ENCODE measurements at places on chromosomes 2 and 18.

GRCh38 chr2:170307555-170308351 is 129.8 kb downstream of the MYO3B start:
- DNase-seq = no peak

GRCh38 chr2:68732036-68732932 is 2.3 kb upstream of the ARHGAP25 start:
- no peak for DNase-seq

- no peak for DNase-seq
Measured at GRCh38 chr2:29562319-29562718, 359.1 kb downstream of the ALK start.

DNA sequence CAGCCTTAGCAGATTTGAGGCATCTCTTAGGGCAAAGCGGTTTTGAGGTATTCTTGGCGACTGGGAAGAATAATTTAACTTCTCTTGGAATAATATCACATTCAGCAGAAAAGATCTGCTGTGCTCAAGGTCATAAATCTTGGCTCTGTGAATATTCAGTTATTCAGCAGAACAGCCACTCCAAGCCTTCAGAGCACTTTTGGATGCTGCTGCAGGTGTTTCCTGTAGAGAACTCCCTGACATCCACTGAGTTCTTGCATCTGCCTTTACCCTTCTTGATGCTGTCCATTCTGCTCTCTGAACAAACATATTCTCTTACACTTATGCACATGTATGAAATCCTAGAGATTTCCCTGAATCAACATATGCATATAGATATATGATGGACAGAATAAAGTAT is 390.3 kb downstream of the NRXN1 start:
- no peak for DNase-seq

DNA sequence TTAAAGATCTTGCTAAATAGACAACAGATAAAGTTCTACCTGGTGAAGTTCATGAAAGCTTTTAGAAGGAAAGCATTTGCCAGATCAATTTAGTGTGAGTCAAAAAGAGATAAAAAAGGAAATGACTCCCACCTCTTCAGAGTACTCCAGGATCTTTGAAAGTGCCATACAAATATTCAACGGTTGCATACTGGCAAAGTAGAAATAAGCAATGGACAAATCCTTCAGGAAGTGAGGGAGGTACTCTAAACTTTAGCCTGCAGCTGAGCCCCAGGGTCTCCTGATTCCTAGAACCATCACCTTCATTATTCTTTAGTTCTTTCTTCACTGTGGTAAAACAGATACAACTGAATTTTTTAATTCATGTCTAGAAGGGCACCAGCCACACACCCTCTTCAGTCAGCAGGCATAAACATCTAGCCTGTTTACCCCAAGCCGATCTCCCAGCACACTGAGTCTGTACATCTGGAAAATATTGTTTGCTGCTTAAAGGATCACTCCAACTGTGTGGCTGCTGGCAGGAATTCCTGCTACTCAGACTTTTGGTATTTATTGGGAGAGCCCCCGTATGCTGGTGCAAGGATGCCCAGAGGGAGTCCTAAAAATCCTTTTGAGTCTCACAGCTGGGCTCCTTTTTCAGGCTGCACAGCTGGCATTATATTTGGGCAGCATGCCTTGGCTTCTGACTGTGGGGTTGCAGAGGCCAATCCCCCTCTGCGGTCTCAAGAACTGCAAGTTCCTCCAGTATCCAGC is 72.3 kb upstream of the SESTD1 start:
- DNase-seq = no peak

GRCh38 chr2:44320832-44321231 is 40.5 kb downstream of the PREPL start:
- no peak for DNase-seq

GRCh38 chr2:182368446-182368845 is 58.4 kb downstream of the PDE1A start:
- no peak for DNase-seq

DNA sequence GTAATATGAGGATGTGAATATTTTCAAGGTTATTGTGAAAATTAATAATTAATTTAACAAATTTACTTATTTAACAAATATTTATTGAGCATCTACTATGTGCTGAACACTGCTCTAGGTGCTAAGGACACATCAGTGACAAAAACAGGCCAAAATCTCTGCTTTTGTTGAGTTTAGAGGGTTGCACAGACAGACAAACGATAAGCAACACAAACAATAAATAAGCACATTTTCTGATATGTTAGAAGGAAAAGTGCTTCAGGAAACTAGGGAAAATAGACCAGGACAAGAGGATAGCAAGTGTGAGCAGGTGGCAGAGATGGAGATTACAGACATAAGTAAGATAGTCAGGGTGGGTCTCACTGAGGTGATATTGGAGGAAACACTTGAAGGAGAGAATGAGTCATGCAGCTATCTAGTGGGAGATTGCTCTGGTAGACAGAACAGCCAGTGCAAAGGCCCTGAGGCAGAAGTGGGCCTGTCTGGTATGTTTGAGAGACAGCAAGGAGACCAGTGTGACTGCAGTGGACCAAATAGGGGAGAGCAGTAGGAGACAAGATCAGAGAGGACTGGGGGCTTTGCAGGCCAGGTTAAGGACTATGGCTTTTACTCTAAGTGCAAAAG is 38.3 kb downstream of the SFXN5 start:
- DNase-seq = no peak

DNA sequence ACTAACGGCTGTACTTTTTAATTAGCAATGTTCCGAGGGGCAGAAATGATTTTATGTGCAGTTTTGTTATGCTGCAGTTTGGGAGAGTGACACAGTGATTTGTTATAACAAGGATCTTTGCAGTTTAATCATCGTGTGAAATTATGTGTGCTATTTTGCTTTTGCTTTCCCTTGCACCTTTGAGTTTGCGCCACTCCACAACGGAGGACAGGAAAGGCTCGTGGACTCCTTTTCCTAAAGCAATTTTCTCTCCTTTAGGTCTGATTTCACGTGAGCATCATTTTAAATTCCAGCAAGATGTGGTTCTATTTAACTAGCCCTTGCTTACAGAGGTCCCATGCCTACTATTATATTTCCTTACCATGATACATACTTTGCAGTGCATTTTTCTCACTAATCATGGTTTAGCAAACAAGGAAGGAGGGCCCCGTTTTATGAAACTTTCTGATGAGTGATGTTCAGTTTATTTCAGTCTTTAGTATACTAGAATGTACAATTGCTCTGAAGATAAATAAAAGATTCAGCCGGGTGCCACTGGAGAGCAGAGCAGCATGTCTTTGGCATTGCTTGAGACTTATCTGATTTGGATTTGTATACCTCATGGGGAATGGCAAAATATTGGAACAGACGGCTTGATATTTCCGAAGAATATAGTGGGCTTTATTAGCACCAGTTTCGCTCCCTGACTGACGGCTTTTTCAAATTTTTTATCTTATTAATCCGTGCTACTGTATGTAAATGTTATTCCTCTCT is 528.2 kb upstream of the FANCL start:
- DNase-seq = no peak

- no peak for DNase-seq
Measured at GRCh38 chr2:171406044-171406443, 27.7 kb downstream of the METTL8 start.

- DNase-seq = no peak
Measured at GRCh38 chr18:60543646-60544045, 171.1 kb upstream of the MC4R start.

GRCh38 chr18:50877545-50878265 is 1.2 kb upstream of the ME2 start:
- DNase-seq = no peak

GRCh38 chr18:51171223-51171622 is 26.3 kb downstream of the MEX3C start:
- DNase-seq = no peak

- DNase-seq = no peak
Measured at GRCh38 chr18:26792661-26793060, 72.8 kb downstream of the AQP4 start.

- no peak for DNase-seq
Measured at GRCh38 chr2:16869711-16870110, 204.1 kb upstream of the CYRIA start.

- peak; percentile 42 for DNase-seq
Measured at GRCh38 chr2:192194866-192195547, at the start of gene TMEFF2. TMEFF2 (minus strand) TSS chr2:192194933; CDS start chr2:192194524, 409 bp downstream.

DNA sequence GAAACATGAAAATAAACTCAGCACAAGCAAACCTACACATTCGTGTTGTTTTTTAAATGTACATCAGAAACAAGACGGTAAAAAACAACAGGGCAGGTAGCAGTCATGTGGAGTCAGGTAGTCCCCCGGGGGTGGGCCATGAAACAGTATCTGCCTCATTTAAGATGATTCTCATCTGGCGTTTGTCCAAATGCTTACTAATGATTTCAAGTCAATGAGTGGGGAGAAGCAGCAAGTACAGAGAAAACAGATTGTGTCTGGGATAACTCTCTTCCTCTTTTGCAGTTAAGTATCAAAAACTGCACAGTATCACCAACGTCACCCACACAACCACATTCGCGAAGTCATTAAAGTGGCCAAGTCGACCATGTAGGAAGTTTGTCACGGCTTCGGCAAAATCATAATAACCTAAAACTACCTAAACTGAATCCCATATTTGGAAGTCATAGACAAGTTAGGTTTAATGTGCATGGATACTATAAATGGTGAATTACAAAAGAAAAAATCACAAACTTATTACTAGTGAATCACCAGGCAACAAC is 1.3 kb downstream of the LAPTM4A start:
- no peak for DNase-seq

DNA sequence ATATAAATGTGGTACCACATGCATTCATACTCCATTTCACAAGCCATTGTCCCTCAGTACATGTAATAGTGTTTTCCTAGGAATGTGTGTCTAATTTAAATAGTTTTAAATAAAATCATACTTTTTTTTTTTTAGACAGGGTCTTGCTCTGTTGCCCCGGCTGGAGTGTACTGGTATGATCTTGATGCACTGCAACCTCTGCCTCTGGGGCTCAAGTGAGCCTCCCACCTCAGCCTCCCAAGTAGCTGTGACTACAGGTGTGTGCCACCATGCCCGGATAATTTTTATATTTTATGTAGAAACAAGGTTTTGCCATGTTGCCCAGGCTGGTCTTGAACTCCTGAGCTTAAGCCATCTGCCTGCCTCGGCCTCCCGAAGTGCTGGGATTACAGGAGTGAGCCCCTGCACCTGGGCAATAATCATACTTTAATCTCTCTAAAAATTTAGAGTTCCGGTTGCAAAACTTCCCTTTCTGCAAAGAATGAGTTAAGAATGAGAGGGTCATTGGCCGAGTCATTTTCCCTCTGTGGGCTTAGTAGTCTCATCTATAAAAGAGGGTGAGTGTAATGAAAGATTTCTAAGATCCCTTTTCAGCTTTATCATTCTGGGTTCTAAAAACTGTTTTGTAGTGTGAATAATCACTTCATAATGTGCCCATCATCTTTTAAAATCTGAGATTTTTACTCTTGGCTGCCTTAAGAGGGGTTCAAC is 116.0 kb upstream of the PELI1 start:
- DNase-seq = no peak

DNA sequence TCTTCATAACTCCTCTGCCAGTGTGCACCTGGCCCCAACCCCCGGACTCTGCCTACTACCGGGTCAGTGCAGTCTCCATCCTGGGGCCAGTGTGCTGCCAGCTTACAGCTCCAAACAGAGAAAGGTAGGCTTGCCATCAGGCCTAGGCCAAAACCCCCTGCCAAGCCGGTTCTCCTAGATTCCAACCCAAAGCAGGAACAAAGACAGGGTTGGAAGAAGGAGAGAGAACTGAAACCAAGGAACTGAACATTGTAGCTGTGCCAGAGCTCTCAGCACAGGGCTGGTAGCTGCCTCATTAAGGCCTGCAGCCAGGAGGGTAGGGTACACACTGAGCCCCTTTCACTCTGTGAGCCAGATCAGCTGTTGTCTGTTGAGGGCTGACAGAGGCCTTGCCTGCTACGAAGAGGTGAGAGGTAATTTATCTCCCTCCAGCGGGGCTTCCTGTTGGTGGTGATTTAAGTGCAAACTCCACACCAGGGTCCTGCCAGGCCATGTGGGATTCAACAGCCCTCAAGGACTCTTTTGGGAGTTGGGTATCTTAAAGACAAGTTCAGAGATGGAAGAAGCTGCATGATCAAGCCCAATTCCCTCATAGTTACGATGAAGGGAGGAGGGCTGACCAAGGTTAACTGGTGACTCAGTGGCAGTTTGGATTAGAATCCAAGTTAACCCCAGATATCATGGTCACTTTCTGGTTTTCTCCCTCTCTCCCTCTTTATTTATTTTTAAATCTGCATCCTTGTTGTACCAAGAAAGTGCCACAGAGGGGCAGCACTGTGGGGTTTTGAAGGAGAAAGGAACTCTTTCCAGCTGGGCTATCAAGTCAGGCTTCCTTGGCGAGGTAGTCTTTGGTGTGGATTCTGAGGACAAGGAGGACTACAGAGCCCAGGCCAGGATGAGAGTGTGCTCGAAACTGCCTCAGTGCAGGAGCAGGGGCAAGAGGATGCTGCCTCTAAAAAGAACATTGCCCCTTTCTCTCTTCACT is 48.1 kb downstream of the CYRIA start:
- DNase-seq = no peak

DNA sequence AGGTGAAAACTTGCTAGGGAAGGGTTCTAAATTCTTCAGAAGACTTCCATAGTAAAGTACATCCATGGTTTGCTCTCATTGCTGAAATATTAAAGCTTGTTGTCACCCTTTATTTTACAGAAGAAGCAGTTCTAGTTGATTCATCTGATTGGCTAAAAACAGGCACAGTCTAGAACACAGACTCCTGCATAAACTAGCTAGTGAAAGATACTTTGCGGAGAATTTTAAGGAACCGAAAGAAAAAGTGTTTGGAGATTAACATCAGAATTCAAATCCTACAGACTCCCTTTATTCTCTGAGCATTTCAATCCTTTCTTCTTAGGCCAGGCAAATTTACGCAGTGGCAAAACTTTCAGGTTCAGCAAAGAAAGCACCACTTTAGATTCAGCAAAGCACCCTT is 1076.5 kb upstream of the ZEB2 start:
- DNase-seq = no peak

DNA sequence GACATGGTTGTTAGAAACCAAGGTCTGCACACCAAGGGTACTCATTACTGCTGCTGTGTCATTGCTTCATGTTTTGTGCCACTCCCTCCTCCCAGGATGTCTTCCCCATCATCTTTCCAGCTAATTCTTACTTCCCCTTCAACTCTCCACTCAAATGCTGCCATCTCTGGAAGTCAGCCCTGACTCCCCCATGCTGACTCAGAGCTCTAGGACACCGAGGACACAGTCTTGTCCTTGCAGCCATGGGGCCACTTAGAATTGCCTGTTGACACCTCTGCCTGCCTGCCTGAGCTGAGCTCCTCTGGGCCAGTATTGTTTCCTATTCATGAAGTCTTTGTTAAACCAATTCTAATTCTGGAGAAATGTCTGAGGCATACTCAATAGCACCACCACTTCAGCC is 100.2 kb downstream of the GYPC start:
- no peak for DNase-seq

- no peak for DNase-seq
Measured at GRCh38 chr2:223560749-223561435, 41.3 kb downstream of the SCG2 start.

DNA sequence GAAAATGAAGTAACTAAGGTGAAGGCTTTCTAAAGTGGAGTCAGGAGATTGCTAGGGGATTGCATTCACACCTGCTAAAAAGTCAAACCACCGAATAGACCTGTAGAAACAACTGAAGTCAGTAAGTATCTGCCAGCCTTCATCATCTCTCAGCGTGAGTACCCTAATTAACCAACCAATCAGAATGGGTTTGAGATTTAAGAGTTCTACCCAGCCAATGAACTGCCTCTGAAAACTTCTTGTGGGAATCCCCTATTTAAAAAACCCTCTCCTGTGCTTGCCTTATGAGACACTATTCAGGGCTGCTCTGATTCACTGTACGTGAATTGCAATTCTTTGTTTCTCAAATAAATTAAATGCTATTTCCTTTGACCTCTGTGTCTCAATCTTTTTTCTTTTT is 3.4 kb upstream of the FAM161A start:
- no peak for DNase-seq

GRCh38 chr2:48934807-48935206 is 179.3 kb upstream of the LHCGR start:
- DNase-seq = no peak
